ENCODE measurements at places on chromosomes 16 and 17. TPM values are rescaled to one million over a fixed set of nuclear protein-coding genes. Genes with fewer than 3 reads are reported as not detected.

- no peak for DNase-seq
Measured at GRCh38 chr16:6570530-6570929, 762.1 kb upstream of the RBFOX1 start.

- DNase-seq: peak; percentile 30
Measured at GRCh38 chr17:27455914-27456680, at the start of gene KSR1. Gene KSR1, plus strand, starts transcription at chr17:27456448. Its CDS starts 196 bp downstream, at chr17:27456644.

DNA sequence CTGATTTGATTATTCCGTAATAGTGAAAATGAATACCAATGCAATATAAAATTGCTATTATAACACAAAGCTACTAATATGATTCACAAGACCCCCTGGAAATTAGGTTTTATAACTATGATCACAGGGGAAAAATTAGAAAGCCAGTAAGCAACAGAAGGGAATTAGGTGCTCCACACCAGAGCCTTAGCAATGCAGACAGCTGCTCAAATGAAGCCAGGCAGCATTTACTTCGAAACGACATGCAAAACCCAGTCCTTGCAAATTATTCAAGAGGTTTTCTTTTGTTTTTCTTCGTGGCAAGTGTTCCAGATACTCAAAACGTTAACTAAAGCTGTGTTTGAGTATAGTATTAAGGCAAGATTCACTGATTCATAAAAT is 47.9 kb downstream of the TOX3 start:
- DNase-seq: no peak

CA7 gene
- total RNA-seq: not detected

- DNase-seq: no peak
Measured at GRCh38 chr17:37239690-37240334, 136.0 kb upstream of the C17orf78 start.

BCL6B gene
- 0.18 TPM for total RNA-seq

DNA sequence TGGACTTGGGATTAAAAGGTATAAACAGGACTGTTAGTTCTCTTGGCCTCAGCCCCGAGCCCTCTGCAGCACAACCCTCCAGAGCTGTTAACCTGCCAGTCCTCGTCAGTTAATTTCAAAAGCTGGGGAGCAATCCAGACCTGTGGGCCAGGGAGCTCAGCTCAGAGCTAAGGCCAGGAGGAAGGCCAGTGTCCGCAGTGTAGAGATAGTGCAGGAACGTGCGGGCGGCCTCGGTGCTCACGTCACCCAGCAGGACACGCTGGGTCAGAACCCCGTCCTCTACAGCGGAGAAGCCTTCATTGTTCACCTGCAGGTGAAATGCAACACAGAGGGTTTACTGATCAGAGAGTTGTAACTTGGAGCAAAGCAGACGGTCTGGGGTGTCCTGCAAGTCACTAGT is 15.4 kb upstream of the NLRC3 start:
- no peak for DNase-seq

GRCh38 chr16:53809088-53809932 is 105.4 kb downstream of the FTO start:
- no peak for DNase-seq

CNTNAP4 gene
- not detected for total RNA-seq

GRCh38 chr17:32206861-32207260 is 58.8 kb upstream of the RHBDL3 start:
- no peak for DNase-seq

KRTAP16-1 gene
- total RNA-seq: not detected

TBC1D3H gene
- total RNA-seq: not detected

RHBDF2 gene
- 67.8 TPM for total RNA-seq

PLA2G10 gene
- 0.23 TPM for total RNA-seq

DNA sequence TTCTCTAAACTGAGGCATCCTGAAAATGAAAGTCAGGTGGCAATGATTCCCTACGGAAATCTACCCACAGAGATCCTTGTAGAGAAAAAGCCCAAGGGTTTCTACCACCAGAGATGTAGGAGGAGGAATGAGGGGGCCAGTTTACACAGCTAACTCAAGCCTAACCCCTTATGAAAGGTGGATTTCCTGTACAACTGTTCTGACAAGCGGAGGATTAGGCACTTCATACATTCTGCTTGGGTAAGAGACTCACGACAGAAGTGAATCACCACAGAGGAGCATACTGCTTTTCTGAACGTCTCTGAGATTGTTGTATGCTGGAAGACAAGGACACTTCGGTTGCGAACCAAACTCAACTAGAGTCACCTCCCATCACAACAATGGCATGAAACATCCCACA is 72.7 kb downstream of the SMG6 start:
- DNase-seq: no peak

GRCh38 chr16:74998481-74999218 is at the start of gene ZNRF1:
Gene ZNRF1, plus strand, starts transcription at chr16:74999024. Its CDS starts 648 bp downstream, at chr16:74999672.
- DNase-seq: peak; percentile 54

PARD6A gene
- 10.8 TPM for total RNA-seq

DNA sequence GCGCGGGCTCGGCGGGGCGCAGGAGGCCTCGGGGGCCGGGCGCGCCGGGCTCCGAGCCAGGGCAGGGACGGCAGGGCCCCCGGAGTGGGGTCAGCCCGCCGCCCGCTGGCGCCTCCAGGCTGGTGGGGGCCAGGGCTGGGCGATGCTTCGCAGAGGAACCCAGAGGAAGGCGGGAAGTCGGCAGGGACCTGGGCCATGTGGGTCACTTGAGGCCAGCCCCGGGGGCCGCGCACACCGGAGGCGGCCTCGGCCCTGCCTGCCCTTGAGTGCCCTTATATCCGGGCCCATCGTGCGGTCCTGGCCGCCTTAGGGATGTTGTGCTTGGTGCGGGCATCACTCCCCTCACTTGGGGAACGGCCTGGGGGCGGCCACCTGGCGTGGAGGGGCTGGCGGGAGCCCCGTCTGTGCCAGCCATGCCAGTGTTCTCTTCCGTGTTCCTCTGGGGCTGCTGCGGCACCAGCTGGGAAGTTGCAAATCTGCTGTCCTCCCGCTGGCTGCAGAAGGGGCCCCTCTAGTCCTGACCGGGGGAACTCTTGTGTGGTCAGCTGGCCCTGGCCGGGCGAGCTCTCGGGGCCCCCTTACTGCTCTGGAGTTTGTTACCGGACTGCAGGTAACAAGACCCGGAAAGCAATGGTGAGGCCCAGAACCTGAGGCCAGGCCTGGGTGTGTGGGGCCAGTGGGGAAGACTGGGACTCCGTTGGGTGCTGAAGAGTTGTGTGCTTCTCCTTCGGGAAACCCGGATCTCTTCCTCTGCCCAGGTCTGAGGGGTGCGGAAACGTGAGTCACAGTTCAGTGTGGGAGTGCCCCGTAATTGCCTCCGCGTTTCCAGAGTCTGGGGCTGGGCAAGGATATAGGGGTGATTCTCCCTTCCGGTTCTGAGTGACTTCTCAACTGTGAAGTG is 849 bp downstream of the CAPN15 start:
- no peak for DNase-seq

DNA sequence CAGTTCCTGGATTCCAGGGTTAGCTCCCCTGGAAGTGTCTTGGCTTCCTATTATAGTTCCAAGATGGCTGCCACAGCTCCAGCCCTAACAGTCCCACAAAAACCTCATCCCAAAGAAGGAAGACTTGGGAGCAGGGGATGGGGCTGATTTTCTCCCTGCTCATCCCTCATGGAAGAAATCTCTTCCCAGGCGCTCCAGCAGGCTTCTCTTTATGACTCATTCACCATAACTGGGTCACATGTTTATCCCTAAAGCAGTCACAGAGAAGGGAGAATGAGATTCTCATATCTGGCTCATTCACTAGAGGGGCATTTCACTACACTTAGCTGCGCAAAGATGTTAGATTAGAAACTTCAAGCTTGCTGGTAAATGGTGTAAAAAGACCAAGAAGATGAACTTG is 206.5 kb upstream of the IRX3 start:
- no peak for DNase-seq

KRT32 gene
- 0.72 TPM for total RNA-seq

TRPV2 gene
- total RNA-seq: 34.9 TPM

DNA sequence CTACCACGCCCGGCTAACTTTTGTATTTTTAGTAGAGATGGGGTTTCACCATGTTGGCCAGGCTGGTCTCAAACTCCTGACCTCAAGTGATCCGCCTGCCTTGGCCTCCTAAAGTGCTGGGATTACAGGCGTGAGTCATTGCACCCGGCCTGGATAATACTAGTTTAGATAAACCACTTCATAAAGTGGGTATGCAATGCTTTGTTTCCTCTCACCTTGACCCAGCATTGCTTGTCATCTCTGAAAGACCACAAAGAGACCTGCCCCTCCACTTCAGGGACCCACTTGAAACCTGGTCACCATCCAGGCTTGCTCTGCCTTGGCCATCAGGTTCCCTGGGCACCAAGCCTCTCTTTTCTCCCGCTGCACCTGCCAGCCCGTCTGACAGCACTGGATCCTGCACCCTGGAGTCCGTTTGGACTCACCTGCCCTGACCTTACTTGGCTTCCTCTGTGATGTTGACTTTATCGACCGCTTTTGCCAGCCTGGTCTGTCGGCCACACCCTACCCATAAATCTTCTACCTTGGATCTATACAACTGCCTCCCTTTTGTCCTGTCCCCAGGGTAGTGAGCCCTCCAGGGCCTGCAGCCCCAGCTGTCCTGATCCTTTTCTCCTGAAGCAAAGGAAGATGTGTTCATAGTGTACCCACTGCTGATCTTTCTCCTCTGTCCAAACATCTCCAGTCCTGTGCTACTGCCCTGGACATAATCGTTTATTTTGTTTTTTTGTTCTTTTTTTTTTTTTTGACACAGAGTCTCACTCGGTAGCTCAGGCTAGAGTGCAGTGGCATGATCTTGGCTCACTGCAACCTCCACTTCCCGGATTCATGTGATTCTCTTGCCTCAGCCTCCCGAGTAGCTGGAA is 12.7 kb upstream of the ZG16 start:
- no peak for DNase-seq

CDH1 gene
- 65.8 TPM for total RNA-seq

GRCh38 chr16:55856950-55857349 is 18.2 kb downstream of the CES5A start:
- no peak for DNase-seq

GRCh38 chr17:41171886-41172285 is 3.9 kb upstream of the KRTAP4-3 start:
- DNase-seq: no peak

- no peak for DNase-seq
Measured at GRCh38 chr17:14792746-14793145, 472.4 kb downstream of the PMP22 start.

LGALS9B gene
- total RNA-seq: not detected

- no peak for DNase-seq
Measured at GRCh38 chr17:732902-733720, 715 bp downstream of the TLCD3A start.

DNA sequence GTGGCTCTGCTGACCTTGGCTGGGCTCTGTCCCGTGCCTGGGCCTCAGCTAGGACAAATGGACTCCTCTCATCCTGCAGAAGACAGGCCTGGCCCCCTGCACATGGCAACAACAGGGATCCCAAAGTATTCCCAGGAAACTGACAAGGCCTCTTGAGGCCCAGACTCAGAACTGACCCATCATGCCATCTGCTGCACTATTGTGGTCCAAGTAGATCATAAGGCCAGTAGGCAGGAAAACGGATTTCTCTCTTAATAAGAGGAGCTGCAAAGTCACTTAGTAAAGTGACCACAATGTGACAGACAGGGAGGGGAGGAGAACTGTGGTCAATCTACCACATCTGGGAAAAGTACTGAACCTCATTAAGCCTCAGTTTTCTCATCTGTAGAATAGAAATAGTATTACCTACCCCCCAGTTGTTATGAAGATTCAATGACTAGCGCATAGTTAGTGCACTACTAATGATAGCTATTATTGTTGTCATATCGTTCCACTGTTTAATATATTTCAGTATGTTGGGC is 62.1 kb upstream of the TNRC6A start:
- no peak for DNase-seq

DNA sequence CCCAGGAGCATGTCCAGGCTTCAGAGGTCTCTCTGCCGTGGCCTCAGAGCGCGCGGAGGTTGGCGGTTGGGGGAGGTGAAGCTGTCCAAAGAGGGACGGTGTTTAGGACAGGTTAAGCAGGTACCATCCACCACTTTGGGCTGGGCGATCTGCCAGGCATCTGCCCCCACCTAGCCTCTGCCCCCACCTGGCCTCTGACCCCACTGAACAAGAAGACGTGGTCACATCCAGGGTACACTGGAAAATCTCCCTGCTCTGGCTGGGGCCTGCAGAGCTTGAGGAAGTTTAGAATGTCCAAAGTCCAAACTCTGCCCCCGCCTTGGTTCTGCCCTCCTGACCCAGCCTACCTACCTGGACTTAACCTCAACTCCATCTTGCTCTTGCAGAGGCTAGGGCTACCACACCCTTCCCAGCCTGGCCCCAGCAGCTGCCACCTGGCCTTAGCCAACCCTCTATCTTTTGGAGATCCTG is 1.6 kb downstream of the ITGA3 start:
- no peak for DNase-seq

- DNase-seq: no peak
Measured at GRCh38 chr16:81600275-81600674, 155.7 kb downstream of the CMIP start.
